Foreskin keratinocyte (primary cell): ENCODE measurements at places on chromosomes 3 and 15.

GRCh38 chr3:44880284-44880683 is 5.9 kb downstream of the TGM4 start:
- no peak for DNase-seq

DNA sequence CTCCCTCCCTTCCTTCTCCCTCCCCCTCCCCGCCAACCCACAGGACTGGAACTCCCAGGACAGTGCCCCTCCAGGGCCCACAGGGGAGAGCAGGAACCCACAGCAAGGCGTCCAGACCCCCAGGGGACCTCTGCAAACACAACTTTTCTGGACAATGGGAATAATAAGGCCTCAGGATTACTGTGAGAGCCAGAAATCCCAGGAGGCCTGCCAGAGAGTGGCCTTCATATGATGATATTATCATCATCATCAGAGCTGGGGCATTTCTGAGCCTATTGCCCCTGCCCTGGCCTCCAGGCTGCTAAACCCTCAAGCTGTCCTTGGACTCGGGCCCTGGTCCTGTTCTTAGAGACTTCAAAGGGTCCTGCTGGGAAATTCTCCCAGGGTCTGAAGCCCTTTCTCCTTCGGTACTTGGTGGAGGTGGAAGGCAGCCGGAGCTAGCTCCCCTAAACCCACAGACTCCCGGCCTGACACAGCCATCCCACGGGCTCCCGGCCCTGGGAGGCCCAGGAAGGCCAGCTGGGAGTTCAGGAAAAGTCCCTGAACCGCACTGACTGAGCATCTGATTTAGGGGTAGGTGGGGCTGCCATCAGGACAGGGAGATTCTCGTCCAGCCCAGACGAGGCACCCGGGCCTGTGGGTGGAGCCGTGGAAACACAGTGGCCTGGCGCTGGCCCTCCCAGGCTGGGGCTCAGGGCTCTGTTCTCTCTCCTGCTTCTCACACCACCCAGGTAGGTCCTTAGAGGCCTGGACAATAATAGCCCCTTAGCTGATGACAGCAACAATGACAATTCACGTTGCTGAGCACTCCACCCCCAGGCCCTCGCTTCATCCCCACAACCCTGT is 4.9 kb downstream of the CALML4 start:
- no peak for DNase-seq

GRCh38 chr15:59917504-59918157 is 86.5 kb upstream of the FOXB1 start:
- DNase-seq: peak; percentile 50

DNA sequence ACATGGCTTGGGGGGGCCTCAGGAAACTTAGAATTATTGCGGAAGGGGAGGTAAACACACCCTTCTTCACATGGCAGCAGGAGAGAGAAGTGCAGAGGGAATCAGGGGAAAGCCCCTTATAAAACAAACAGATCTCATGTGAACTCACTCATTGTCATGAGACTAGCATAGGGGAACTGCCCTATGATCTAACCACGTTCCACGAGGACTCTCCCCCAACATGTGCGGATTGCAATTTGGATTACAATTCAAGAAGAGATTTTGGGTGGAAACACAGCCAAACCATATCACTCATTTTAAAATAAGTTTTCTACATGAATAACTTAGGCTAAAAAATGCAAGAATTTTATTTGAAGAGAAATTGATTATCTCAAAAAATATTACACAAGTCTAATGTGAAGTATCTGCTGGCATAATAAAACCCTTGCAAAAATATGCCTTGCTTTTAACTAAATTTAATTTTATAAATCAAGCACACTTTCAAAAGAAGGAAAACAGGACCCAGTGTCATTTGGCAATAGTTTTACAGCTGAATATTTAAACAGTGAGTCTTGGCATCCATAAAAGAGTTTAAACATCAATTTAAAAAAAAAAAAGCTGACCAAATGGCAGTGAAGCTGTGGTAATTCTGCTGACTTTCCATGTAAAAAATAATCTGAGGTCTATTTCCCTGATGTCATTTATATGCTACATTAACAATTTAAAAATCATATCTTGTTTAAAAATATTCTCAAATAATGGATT is 1057.2 kb downstream of the NAALADL2 start:
- no peak for DNase-seq

DNA sequence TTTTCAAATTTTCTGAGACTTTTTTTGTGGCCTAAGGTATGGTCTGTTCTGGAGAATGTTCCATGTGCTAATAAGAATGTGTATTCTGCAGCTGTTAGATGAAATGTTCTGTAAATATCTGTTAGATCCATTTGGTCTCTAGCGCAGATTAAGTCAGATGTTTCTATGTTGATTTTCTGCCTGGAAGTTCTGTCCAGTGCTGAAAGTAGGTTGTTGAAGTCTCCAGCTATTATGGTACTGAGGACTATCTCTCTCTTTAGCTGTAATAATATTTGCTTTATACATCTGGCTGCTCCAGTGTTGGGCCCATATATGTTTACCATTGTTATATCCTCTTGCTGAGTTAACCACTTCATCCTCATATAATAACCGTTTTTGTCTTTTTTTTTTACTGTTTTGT is 13.2 kb upstream of the TUBGCP5 start:
- DNase-seq: no peak
